Gastrocnemius medialis (tissue), 4 donors: ENCODE measurements at places on chromosomes 4 and X. TPM values are rescaled to one million over a fixed set of nuclear protein-coding genes. Genes with fewer than 3 reads are reported as not detected.

The DCLK2 gene
- 0.97 TPM for total RNA-seq

The BBS12 gene
- total RNA-seq, result 1.9 TPM

The CFP gene
- 0.51 TPM for total RNA-seq

The GLA gene
- total RNA-seq, result 13.5 TPM

The LONRF3 gene
- 53.3 TPM for total RNA-seq

The SYP gene
- 0.27 TPM for total RNA-seq

DNA sequence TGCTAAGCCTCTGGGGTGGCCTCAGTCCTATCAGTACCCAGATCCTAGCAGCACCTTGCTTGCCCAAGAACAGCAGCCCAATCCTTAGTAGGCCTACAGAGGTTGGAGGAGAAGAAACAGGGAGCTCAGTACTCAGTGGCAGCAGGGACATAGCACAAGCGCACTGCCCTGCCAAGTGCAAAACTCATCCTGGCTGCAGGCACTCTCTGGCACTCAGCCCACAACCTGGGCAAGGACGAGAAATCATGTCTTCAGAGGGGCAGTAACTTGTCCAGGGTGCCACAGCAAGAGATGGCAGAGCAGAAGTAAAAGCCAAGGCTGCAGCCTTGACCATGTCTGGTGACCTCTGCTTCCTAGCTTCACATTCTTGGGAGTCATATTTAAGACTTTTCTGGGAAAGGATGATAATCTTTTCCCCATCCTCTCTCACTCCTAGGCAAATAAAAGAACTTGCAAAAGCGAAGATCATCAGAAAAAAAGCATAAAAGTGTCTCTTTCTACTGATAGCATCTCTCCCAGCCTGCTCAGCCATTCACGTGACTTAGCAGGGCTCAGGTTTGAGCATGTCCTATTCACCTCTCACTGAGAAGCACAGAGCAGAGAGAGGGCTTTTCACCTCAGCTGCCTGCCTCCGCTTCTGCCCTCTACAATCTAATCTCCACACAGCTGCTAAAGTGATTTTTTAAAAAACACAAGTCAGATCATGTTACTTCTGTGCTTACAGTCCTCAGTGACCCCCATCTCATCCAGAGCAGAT lies 37.2 kb upstream of the MAGEA4 start:
- no peak for DNase-seq

- no peak for DNase-seq
Measured at GRCh38 chr4:138405466-138405891, 163.3 kb upstream of the SLC7A11 start.

GRCh38 chr4:911221-911751 lies 20.8 kb downstream of the GAK start:
- no peak for DNase-seq

DNA sequence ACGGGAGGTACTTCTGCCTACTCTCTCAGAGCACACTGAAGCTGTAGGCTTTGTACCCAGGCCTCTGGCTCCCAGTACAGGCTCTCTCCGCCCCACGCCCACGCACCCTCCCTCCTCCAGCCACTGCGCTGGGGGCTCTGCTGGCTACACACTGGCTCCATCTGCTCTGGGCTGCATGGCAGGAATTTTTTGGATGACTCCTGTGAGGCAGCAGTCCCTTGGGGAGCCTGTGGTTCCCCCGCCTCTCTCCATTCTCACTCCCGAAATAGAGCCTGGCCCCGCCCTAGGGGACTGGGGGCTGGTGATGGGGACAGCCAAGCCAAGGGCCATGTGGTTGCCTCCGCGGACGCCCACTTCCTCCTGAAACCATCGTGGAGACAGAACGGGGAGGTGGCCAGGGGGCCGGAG lies 58.1 kb upstream of the ADRA2C start:
- no peak for DNase-seq

- no peak for DNase-seq
Measured at GRCh38 chr4:85929961-85930665, 429.7 kb downstream of the MAPK10 start.

GRCh38 chr4:126057371-126057770 lies 742.6 kb downstream of the FAT4 start:
- no peak for DNase-seq

GRCh38 chr4:84530454-84530853 lies 31.4 kb upstream of the NKX6-1 start:
- DNase-seq, result no peak

- no peak for DNase-seq
Measured at GRCh38 chrX:4397471-4397870, 684.0 kb upstream of the PRKX start.

- no peak for DNase-seq
Measured at GRCh38 chrX:118553042-118553710, 57.6 kb downstream of the DOCK11 start.

DNA sequence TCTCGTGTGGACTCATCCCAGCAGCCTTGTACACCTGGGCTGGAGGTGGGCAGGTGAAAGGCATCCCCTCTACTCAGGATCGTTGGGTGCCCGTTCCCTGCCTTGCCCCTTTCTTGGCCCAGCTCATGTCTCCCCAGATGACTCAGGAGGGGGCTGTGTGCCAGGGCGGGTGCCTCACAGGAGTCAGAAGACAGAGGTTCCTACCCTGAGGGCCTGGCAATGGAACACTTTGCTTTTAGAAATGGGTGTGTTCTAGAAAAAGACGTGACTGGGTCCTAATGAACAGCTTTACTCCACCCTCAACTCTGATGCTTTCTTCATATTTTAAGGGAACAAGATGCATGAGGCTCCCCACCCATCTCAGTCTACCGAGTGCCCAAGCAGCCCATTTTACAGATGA lies 22.5 kb upstream of the TRIM2 start:
- no peak for DNase-seq

DNA sequence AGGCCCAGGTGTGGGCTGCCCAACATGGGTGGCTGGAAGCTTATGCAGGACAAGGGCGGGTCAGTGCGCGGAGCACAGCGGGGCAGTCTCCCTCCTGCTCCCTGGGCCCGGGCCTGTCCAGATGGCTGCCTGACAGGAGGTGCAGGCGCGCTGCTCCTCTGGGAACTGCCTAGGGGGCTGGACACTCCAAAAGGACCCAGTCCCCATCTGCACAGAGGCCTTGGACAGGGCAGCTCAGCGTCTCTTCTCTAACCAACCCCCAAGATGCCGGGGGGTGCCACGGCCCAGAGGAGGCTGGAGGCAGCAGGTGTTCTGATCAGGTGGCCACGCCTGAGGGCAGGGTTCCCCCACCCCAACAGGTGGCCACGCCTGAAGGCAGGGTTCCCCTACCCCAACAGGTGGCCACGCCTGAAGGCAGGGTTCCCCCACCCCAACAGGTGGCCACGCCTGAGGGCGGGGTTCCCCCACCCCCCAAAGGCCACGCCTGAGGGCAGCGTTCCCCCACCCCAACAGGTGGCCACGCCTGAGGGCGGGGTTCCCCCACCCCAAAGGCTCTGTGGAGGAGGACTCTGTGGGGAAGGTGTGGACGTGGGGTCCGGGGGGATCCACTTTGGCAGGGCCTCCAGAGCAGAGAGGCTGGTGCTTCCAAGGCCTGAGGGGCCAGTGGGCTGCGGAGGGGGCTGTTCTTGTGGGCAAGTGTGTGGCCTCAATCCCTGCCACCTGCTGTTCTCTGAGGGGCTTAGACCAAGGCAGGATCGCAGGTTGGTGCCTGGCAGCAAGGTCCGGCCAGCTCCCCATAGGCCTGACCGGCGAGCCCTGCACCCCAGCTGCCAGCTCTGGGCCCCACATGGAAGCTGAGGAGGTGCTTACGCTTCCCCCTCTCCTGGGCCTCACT lies 36.1 kb downstream of the CPLX1 start:
- no peak for DNase-seq

DNA sequence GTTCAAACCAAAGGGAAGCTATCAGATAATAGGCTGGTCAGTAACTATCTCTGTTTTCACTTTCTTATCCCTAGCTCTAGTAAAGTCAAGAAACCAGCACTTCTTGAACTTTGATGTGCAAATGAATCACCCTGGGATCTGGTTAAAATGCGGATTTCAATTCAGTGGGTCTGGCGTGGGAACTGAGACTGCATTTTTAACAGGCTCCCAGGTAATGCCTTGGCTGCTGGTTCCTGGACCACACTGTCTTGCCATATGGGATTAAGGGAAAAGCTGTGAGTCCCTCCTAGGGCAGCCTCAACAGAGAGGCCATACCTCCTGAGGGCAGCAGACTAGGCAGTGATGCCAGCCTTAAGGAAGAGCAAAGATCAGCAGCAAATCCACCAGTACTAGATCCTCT lies 1.7 kb downstream of the RNF175 start:
- no peak for DNase-seq

DNA sequence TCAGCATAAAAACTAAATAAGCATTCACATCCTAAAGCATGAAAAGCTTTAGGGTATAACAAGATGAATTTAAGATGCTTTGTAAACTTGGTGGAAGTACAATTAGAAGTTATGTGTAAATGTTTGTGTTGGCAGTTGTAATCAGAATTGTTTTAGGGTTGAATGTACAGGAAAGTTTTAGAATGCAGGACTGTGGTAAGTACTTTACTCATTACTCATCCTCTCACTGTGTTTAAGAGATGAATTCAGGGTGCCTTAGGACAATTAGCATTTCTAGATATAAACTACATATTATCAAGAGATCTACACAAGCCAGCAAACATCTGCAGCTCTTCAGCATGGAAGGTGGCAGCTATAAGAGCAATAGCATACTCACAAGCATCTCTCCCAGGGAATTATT lies 77.5 kb upstream of the ELOVL6 start:
- no peak for DNase-seq

- no peak for DNase-seq
Measured at GRCh38 chrX:110043506-110043905, 40.6 kb downstream of the TMEM164 start.
